ENCODE measurements at places on chromosomes 5 and 9.

- no peak for DNase-seq
Measured at GRCh38 chr9:98081477-98082219, 25.1 kb downstream of the NANS start.

GRCh38 chr5:67246108-67246507, 49.5 kb upstream of the CD180 start:
- DNase-seq, result peak; percentile 2

- no peak for DNase-seq
Measured at GRCh38 chr9:16869131-16869881, 1.2 kb downstream of the BNC2 start.

DNA sequence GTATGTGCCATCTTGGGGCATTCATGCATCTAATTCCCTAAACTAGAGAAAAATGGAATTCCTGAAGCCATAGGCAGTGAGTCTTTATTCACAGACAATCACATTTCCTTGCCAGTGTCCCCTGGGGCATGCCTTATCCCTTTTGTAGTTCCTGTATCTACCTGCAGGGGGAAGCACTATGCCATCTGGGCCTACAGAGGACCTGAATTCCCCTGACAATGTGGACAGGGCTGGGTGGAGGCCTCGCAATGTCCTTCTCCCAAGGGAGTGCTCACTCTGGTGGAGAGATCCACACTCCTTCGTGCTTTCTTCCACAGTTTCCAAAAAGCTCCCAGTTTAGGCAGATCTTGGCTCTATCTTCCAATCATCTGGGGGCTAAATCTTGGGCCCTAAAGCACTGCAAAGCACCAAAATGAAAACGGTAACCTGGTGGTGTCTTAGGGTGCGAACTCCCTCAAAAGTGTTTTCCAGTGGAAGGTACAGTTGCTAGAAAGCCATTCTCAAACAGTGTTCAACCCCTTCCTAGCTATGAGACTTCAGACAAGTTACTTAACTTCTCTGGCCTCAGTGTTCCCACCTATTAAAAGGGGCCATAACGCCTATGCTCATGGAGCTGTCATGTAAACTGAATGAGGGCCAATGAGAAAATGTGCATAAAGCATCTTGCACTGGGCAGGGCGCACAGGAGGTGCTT, 17.5 kb downstream of the WHRN start:
- DNase-seq, result peak; percentile 45

GRCh38 chr5:42495914-42496313, 72.7 kb downstream of the GHR start:
- no peak for DNase-seq

- no peak for DNase-seq
Measured at GRCh38 chr5:122534829-122535228, 222.8 kb downstream of the SNCAIP start.

DNA sequence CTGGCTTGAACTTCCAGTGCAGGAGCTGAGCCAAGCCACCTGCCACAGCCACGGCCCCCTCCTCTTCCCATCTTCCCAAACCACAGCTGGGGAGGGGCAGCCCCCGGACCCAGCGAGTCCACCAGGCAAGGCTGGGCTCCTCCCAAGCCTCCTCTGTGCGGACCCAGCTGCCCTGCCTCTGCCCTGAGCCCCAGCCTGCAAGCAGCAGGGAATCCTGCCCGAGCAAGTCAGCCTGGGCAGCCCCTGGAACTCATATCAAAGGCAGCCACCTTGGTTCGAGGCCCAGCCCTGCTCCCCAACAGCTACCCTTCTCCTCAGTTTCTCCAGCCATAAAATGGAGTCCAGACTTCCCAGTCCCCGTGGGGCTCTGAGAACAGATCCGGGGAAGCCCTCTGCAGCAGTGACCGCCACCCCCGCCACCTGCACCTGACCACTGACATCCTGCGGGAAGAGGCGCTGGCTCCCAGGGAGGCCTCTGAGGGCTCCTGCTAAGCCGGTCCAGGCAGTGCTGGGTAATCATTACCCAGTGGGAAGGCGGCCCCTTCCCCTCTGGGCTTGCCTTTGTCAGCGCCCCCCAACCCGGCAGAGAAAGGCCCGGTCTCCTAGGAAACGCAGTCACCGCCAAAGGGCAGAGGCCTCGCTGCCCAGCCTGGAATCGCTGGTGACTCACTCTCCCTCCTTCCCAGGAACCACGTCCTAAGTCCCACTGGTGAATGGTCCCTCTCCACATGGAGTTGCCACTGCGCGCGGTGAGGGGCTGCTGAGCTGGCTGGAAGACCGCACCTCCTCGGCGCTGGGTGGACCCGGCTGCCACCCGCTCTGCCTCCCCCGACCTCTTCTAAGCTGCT, 1.5 kb downstream of the VAV2 start:
- no peak for DNase-seq

DNA sequence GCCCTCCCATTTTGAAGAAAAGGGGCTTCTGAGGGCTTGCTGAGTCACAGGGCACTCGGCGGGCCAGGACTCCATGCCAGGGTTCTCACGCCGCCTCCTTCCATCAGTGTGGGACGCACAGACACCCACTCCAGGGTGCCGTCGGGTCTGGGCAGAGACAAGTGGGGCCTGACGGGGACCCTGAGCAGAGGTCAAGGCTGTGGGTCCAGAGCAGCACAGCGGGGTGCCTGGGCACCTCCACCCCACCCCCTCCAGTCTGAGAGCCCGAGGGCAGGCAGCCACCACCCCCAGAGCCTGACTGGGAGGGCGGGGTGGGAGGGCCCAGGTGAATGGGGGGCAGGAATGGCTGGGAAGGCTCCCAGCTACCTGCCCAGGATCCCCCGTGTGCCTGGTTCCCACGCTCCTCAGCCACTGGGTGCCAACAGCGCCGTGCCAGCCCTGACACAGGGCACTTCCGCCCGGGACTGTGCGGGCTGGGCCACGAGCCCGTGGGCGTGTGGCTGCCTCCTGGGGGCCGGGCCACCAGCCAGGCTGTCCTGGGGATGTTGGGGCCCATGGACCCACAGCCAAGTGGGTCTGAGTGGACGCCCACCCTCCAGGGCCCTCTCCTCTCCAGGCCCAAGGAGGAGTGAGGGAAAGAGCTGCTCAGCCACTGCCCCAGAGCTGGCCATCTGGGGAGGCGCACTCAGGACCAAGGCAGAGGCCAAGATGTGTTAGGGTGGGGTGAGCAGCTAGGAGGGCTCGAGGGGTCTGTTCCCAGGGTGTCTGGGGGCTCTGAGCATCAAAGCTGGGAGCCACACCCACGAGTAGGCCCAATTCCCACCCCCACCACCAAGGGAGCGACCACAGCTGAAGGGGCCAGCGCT, 10.1 kb upstream of the NRARP start:
- no peak for DNase-seq

DNA sequence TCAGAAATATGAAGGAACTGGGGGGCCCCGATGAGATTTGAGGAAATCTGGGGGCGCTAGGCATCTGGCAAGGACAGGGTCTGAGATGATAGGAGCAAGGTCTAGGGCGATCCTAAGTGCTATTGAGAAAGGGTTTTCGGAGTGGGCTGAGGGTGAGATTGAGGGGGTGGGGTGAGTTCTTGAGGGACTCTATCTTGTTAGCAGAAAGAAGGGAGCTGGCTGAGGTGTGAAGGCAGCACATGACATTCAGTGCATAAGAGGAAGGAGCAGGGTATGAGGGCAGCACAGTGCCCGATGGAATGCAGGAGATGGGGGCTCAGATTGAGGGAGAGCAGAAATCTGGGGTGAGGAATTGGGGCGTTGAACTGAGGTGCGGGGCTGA, 640 bp downstream of the TRIM32 start:
- DNase-seq, result no peak

GRCh38 chr5:171050916-171051315, 189.1 kb downstream of the RANBP17 start:
- no peak for DNase-seq

GRCh38 chr5:156414391-156414790, 87.4 kb downstream of the SGCD start:
- no peak for DNase-seq

GRCh38 chr9:97515662-97516061, 14.2 kb downstream of the TMOD1 start:
- no peak for DNase-seq

DNA sequence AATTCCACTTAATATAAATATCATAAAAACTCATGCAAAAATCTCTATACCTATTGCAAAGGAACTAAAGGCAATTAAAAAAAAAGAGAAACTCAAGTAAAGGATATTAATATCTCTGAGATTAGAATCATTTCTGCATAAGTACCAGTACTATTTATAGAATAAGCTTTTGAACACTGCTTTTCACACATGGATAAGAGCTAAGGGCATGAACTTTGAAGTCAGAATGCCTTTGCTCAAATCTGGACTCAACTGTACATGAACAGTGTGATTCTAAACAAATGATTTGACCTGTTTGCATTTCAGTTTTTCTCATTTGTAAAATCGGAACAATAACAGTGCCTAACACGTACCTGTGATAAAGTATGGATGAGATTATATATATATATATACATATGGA, 255.9 kb downstream of the EFNA5 start:
- DNase-seq, result no peak

DNA sequence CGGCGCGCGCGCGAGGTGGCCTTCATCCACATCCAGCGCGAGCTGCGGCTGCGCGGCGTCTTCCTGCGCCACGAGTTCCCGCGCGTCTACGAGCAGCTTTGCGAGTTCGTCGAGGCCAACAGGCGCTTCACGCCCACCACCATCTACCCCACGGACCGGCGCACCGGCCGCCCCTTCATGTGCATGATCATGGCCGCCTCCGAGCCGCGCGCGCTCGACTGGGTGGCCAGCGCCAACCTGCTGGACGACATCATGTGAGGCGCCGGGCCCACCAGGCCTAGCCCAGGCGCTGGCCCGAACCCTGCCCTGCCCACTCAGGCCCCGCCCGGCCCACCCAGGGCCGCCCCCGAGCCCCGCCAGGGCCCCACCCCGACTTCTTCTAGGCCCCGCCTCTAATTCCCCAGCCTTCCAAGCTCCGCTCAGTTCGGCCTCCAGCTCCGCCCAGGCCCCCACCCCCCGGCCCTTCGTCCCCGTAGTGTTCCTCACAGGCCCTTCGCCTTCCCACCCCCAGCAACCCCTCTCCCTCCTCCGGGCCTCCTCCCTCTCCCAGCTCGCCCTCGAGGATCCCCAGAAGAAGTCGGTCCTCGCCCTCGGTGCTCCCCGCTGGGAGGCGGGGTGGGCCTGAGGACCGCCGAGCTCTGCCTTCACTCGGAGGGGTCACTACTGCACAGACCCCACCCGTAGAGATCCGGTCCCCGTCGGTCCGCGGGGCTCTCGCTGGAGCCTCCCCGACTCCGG, 2.0 kb upstream of the PHPT1 start:
- DNase-seq, result peak; percentile 74

DNA sequence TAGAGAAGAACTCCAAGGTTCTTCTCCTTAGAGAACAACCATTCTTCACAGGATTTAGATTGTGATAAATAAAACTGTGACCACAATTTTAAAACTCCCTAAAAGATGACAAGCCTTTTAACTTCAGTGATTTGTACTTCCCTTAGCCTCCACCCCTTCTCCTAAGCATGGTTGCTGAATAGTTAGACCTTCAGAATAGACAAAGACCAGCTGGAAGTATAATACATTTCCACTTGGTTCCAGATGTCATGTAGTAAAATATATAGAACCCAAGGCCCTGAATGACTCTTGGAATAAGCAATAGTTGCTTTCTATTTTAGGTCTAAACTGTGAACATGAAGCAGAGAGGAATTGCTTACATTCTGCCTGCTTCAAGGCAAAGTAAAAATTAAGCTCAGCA, 208.7 kb downstream of the ARRDC3 start:
- no peak for DNase-seq

DNA sequence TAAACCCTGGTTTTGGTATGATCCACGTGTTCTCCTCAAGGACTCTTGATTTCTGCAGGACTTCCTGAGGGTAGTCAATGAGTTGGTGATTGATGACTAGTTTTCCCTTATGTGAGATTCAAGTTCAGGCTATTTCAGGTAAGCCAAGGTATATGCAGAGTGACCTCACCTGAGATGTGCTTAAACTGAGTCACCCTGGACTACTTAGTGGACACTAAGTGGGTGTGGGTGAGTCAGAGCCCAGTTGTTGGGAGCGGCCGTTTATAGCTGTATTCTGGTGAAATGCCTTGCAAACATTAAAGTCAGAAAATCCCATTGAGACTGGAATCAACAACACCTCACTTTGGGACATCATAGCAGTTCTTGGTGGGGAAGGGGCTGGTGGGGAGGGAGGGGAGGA, 62.9 kb downstream of the SLC28A3 start:
- DNase-seq, result no peak

GRCh38 chr5:100706776-100707175, 171.6 kb downstream of the FAM174A start:
- DNase-seq, result no peak

- DNase-seq, result no peak
Measured at GRCh38 chr9:6827439-6828145, 69.8 kb downstream of the KDM4C start.

GRCh38 chr9:34227445-34227844, 48.6 kb downstream of the UBAP1 start:
- no peak for DNase-seq

- no peak for DNase-seq
Measured at GRCh38 chr5:13932011-13932410, 12.5 kb downstream of the DNAH5 start.

DNA sequence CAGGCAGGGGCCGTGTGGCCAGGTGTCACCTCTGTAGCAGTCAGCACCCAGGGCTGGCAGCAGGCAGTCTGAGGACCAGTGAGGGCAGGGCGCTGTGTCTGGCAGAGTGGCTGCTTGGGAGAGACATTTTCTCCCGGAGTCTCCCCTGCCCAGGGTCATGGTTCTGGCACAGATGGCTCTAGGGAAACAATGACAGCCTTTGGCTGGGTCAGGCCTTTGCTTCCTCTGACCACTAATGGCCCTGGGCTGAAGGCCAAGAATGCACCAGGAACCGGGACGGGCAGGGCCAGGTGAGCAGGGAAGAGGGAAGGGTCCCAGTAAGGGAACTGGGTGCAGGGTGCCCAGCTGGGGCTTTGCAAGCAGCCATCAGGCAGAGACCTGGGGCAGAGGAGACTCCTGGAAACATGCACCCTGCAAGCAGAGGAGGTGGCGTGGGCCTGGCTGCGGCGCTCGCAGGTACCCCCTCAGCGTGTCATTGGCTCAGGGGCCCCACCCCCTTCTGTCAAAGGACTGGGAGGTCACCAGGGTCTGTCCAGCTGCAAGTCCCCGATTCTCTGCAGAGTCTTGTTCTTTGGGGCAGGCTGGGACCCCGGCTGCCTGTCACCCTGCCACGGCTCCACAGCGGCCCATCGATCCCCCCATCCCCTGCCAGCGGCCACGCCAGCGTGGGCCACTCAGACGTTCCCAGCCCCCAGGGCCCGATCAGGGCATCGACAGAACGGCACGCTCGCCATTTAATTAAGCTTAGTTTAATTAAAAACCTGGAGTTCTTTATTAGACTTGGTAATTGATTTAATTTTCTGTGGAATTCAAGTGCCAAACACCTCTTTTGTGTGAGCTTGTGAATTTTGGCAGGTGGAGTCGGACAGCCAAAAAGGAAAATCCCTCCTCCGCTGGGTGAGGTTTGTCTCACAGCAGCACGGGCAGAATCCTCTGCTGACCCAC, 18.9 kb upstream of the TMEM250 start:
- no peak for DNase-seq

GRCh38 chr9:105198023-105198422, 46.4 kb upstream of the SLC44A1 start:
- DNase-seq, result no peak

Data from CMK (cell line).